ENCODE measurements at places on chromosomes 6 and 20.
A peak's percentile ranks its signal among the peaks of the same experiment; 100 is the strongest.

- DNase-seq = no peak
Measured at GRCh38 chr6:156883497-156884252, 106.5 kb downstream of the ARID1B start.

DNA sequence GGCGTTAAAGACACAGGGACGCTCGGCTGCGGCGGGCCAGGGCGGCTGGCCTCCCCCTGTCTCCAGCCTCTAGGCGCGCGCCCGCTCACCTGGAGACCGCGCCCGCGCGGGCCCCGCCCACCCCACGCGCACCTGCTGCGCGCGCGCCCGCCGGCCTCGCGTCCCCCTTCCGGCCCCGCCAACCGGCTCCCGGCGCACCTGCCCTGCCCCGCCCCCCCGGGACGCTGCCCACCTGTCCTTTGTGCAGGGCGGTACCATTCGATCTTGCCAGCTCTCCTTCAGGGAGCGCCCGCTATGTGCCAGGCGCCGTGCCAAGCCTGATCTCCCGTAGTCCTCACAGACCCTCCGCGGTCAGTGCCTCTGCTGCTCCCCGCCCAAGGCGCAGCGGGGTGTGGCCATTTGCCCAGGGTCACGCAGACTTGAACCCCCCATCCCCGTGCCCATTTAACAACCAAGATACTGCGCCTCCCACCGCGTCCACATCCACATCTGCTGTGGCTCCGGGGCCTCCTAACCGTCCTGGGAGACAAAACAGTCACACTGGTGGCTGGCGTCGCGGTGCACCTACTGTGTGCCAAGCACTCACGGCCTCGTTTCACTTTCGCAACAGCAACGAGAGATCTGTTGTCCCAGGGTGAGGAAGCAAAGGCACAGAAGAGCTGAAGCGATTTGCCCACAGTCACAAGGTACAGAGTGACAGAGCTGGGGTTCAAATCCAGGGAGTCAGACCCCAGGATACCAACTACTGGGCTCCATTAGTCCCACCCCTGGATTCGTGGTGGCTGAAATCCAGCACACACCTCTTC lies 48.1 kb downstream of the NOL4L start:
- DNase-seq = peak; percentile 72

DNA sequence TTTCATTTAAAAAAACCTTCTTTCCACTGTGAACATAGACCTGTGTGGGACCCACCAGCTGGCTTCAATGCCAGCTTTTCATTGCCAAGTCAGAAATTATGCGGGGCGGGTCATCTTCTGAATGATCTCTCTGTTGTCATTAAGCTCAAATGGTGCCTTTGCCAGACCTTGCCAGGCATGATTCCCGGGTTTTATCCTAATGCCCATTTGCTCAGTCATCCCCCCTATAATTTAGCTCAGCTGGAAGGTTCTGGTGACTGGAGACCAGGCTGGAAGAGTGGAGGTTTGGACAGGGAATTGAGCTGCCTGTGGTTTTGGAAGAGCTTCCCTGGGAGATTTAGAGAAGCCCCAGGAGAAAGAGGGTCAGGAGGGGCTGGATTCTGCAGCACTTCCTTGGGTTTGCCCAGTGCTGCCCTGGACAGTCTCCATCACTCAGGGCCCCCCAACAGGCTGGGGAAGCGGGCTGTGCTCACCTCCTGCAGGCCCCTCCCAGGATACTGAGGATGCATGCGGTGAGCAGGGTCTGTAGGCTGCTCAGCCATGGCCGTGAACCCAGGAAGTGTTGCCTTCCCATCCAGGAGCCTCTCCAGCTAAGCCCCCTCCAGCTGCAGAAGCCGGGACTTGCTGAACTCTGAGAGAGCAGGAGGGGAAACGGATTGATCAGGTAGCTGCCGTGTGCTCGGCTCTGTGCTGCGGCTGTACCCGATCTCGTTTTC lies 273.0 kb downstream of the CDH4 start:
- no peak for DNase-seq

DNA sequence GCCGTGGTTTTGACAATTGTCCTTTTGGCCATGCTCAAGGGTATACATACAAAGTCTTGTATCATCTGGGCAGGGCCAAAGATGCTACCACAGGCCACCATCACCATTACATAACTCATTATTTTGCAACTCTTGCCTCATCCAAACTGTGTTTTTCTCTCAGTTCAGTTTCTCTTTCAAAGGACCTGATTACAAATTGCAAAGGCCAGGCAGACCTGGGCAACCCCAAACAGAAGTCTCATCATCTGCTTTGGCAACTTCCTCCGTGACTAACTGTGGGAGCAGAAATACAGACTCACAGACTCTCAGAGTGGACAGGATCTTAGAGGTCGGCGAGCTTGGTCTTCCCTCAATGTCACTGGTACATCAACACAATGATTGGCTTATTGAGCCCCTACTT lies 117.8 kb upstream of the NEDD9 start:
- DNase-seq = no peak

- no peak for DNase-seq
Measured at GRCh38 chr20:61569825-61570224, 317.8 kb downstream of the CDH4 start.

DNA sequence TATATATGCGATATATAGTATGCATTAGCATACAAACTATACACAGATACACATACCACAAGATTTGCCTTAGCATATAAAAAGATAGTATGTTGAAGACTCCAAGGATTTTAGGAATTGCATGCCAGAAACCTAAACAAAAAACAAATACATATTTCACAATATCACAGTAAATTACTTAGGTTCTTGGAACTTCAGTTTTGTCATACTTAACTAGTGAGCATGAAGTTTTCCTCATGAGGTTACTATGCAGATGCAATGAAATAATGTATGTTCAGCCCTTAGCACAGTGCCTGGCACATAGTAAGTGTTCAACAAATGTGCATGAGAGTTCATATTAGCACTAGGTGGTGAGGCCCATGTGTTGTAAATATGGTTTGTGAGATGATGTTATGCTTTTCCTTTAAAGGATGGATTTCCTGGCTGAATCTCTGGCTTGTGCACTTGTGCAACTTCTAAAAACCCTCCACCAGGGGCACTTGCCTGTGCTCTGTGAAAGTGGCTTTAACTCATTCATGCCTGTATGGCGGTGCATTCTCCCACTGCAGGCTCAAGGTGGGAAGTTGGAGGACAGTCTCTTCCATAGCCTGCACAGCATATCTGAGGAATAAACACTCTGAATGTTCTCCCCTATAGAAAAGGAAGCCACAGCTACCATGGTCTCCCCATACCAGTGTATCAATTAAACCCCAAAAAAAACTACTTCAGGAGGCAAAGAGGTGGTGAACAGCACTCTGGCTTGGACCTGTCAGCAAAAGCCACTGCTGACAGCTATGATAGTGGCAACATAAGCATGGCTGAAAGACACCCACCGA lies 624.1 kb upstream of the CDH4 start:
- no peak for DNase-seq

- no peak for DNase-seq
Measured at GRCh38 chr6:160348223-160349019, at the start of gene SLC22A3. SLC22A3 (plus strand) TSS chr6:160348378; CDS start chr6:160348420, 42 bp downstream.

DNA sequence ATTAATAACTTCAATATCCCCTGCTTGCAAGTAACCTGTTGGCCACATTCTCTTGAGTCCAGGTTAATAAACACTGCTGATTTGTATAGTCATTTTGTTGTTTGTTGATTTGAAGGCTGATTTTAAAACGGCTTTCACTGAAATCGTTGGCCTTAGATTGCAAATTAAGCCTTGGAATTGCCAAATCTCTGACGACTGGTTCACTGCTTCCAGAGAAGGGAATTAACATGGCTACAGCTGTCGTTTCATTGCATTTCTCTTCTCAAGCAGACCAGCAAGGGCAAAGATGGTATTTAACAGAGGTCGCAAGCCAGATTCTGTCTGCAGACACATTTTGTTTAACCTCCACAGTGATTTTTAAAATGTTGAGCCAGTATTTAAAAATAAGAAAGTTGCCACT lies 470.9 kb downstream of the TFAP2A start:
- no peak for DNase-seq

GRCh38 chr6:84539122-84539856 lies 225.1 kb downstream of the TBX18 start:
- DNase-seq = no peak

- no peak for DNase-seq
Measured at GRCh38 chr20:48603819-48604405, 223.9 kb downstream of the PREX1 start.

DNA sequence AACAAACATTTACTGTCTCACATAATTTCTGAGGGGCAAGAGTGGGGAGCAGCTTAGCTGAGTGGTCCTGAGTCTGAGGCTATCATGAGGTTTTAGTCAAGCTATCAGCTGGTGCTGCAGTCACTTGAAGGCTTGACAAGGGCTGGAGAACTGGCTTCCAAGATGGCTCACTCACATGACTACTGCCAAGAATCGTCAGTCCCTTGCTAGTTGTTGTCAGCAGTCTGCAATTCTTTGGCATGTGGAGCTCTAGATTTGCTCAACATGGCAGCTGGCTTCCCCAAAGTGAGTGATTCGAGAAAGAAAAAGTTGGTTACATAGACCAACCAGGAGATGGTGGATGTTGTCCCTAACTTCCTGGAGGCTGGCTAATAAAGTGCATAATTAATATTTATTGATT lies 2.8 kb upstream of the LRRC1 start:
- DNase-seq = no peak

GRCh38 chr6:71721642-71722041 lies 164.7 kb upstream of the RIMS1 start:
- DNase-seq = no peak

- no peak for DNase-seq
Measured at GRCh38 chr20:31607640-31608250, 2.7 kb downstream of the ID1 start.

- no peak for DNase-seq
Measured at GRCh38 chr6:74519163-74519562, 686.7 kb downstream of the COL12A1 start.

- DNase-seq = no peak
Measured at GRCh38 chr20:18743665-18744440, 69.7 kb upstream of the SCP2D1 start.

DNA sequence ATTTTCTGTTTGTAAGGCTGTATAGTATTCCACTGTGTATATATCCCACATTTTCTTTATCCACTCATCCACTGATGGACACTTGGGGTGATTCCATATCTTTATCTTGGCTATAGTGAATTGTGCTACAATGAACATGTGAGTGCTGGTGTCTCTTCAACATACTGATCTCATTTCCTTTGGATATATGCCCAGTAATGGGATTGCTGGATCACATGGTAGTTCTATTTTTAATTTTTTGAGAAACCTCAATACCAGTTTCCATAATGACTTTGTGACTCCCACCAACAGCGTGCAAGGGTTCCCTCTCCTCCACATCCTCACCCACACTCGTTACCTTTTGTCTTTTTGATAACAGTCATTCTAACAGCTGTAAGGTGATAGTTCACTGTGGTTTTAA lies 166.0 kb downstream of the ARHGAP18 start:
- DNase-seq = no peak

- no peak for DNase-seq
Measured at GRCh38 chr6:56055081-56055704, 179.8 kb upstream of the BMP5 start.

- DNase-seq = no peak
Measured at GRCh38 chr20:45921337-45922189, 9.6 kb upstream of the PLTP start.

All from activated T-helper 2 cell treated with anti-CD3 and anti-CD28 coated beads, Interferon-gamma antibody, Interleukin-2, Interleukin-4, amounts not matched to agents 10 μg/mL and 5 μg/mL and 100 μg/mL, durations not matched to agents 14 hours and 24 hours and 36 hours (primary cell).